ENCODE measurements at places on chromosomes 7 and 10. TPM values are rescaled to one million over a fixed set of nuclear protein-coding genes. Genes with fewer than 3 reads are reported as not detected.

GRCh38 chr10:15106352-15107013 lies 9.3 kb downstream of the RPP38 start:
- DNase-seq, result peak; percentile 80

DNA sequence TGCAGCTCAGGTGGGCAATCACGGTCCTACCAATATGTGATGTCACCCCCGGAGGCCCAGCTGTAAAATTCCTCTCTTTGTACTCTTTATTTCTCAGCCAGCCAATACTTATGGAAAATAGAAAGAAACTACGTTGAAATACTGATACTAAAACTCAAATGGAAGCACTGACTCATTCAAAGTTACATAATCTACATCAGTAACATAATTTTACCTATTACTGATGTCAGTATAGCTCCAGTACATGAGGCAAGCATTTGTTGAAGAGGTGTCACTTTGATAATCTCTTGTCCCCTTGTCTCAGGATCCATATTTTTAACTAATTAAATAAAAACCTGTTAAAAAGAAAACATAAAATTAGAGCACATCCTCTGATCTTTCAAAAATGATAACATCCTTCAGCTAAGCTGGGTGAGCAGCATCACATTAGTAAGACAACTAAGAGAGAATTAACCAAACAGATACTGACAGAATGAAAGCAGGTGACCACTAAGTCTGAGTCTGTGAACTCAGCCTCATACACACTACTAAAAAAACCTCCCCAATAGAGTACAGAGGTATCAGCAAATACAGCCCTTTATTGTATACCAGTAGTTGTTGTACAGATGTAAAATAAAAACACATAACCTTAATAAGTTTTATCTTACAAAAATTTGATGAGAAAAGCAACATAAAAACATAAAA lies 17.6 kb downstream of the SLC25A40 start:
- DNase-seq, result no peak

CCDC6 gene
- polyA plus RNA-seq, result 15.5 TPM

DNA sequence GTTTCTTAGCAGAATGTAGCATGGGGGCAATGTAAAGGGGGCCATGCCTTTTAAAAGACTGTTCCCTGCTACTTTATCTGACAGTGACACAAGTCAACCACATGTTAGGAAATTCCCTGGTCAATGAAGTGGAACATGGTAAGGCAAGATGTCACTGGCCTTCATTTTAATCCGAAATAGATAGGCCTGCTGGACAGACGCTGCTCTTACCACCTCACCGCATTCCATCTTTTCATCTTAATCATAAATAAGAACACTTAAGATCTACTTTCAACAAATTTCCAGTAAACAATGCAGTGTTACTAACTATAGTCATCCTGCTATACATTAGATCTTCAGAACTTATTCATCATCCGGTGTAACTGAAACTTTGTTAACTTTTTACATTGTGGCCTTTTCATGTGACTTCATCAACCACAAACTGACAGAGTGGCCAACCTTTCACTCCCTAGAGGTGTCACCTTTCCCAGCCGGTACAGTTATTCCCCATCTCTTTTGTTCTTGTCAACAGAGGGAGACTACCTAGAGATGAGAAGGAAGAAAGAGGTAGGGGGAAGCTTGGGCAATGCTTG lies 15.6 kb downstream of the ASB4 start:
- peak; percentile 82 for DNase-seq

GRCh38 chr10:22570234-22570633 lies 144.1 kb downstream of the PIP4K2A start:
- no peak for DNase-seq

GRCh38 chr7:18538554-18539250 lies 43.2 kb downstream of the HDAC9 start:
- no peak for DNase-seq

ZNF212 gene
- polyA plus RNA-seq, result 7.9 TPM

DNA sequence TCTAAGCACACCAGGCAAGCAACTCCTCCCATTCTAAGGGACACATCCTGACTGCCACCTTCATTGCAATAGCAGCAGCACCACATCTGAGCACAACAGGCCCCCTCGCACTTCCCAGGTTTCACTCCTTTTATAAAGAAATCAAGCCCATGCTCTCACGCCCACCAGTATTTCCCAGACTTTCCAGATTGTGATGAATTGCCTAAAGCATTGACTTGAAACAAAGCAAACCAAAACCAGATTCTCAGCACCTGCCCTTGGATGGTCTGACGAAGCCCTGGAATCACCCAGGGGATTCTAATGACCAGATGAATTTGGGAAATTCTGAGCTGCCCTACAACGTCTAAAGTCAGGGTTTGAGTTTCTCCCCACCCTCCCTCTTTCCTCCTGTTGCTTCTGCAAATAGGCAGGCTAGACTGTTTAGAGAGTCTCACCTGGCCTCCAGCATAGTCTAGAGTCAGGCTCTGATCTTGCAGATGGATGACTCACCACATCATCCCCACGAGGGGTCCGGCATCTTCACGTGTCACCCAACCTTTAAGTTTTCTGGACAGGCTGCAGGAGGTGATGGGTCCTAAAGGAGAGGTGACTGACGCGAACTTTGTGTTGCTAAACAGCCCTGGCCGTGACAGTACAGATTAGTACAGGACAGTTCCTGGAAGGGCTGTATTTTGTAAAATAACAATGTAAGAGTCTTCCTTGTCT lies 198.0 kb downstream of the SKIDA1 start:
- DNase-seq, result peak; percentile 48

GRCh38 chr10:18414061-18414460 lies 237.3 kb downstream of the NSUN6 start:
- no peak for DNase-seq

IL6 gene
- 0.58 TPM for polyA plus RNA-seq

TRAPPC14 gene
- 14.8 TPM for polyA plus RNA-seq

- DNase-seq, result no peak
Observed at GRCh38 chr7:117230276-117231046, 92.4 kb downstream of the WNT2 start.

- no peak for DNase-seq
Observed at GRCh38 chr10:55747244-55747643, 613.8 kb downstream of the ZWINT start.

DNA sequence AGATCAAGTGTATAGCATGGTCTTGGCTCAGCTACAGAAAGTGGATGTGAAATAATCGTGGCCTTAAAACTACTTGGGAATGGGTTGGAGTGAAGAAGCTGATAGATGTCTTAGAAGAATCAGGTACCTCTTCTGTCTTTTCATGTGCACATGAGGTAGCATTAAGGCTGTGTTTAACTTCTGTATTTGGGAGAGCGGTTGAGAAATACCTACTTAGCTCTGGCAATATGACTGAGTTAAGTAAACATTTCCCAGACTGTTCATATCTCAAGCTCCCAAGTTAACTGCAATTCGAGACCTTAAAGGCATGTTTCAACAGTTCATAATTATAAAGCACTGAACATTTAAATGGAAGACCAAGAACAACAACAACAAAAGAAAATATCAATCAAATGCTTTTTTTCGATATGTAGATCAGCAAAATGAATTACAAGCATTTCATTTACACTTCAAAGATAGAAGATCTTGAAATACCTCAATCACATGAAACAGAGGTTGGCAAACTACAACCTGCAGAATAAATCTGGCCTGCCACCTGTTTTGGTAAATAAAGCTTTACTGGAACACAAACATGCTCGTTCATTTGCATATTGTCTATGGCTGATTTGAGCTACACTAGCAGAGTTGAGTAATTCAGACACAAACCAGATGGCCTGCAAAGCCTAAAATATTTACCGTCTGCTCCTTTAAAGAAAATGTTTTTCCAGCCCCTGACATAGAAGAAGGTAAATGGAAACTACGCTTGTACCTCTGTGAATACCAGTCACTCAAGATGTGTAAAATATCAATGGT lies 337.1 kb upstream of the GLI3 start:
- no peak for DNase-seq

- DNase-seq, result peak; percentile 35
Observed at GRCh38 chr7:28953633-28954032, 4.5 kb downstream of the TRIL start.

- DNase-seq, result no peak
Observed at GRCh38 chr10:49474901-49475300, 64.0 kb downstream of the ERCC6 start.

DNA sequence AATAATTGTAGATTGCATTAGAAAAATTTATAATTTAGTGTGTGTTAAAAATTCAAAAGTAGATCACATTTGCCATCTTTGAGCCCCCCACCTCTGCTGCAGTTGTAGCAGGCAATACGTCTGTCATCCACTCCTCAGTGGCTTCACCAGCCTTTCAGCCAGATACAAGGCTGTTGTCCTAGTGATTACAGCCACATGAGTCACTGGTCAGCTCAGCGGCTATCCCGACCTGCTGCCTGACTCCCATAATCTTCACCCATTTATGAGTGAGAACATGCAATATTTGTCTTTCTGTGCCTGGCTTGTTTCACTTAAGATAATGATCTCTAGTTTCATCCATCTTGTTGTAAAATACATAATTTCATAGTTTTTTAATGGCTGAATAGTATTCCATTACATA lies 9.2 kb downstream of the OR2A5 start:
- no peak for DNase-seq

GPR26 gene
- not detected for polyA plus RNA-seq

MINDY4 gene
- 5.3 TPM for polyA plus RNA-seq

DNA sequence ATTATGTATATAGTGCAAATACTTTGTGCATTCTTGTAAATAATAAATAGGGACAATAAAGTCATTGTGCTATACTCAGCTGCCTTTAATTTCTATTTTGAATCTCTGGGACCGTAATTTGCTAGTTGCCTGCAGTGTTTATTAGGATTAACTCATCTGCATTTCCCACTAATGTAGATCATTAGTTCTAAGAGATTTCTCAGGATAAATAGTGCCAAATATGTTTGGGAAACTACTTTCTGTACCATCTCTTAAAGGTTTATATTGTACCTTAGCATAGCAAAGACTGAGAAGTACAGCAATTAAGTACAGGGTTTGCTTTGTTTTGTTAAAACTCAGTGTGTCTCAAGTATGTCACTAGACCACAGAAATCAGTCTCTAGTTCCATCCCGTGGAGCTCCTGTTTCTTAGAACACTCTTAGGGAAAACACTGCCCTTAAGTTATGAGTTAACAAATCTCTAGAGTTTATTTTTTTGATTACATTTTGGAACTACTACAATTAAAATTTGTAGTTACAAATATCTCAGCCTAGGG lies 26.0 kb downstream of the ADD3 start:
- DNase-seq, result no peak

DNA sequence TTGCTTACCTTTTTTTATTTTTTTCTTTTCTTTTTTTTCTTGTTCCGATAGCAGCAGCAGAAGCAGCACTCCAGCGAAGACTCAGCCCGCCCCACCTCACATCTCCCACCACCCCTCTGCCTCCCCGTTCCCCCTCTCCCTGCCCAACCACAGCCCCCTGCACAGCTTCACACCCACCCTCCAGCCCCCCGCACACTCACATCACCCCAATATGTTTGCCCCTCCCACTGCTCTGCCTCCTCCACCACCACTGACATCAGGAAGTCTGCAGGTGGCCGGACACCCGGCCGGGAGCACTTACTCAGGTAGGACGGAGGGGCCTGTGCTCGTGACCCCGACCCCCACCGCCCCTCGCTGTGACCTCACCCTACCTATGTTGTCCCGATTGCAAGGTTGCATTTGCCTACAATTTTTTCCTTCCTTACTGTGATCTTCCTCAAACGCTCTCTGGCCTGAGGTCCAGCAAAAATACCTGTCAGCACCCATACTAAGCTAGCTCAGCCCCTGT lies 367.2 kb upstream of the GALNT17 start:
- DNase-seq, result no peak

- DNase-seq, result peak; percentile 41
Observed at GRCh38 chr10:101561068-101561915, 26.8 kb downstream of the POLL start.

DNA sequence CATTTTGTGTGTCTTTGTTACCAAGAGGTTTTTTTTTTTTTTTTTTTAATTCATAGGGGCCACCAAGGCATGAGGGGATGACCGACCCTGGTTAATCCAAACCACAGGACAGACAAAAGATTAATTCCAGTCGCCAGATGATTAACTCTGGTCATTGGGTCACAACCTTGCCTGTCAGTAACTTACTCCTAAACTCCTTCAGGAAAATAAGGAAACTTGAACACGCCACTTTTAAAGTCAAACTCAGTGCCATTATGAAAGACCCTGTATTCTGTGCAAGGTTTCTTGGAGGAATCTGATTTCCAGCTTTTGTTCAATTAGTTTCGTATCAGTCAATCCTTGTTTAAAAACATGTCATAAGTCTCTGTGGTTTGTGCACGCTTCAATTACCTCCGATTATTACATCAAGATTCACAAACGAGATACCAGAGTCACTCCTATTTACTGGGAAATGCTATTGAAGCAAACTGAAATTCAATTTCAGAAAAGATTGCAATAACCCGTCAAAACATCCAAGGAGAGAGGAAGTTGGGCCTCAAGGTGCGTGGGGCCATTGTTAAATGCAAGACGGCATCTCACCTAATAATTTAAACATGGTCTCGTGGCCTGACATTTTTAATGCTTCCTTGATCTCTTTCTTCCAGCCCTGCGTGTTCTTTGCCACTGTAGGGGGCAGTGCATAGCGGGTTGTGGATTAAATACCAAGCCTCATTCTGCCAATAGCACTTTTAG lies 44.0 kb downstream of the NRP1 start:
- no peak for DNase-seq

GRCh38 chr10:23341004-23341403 lies 3.6 kb downstream of the C10orf67 start:
- DNase-seq, result no peak

- DNase-seq, result no peak
Observed at GRCh38 chr7:46449743-46450142, 528.7 kb upstream of the IGFBP3 start.

DNA sequence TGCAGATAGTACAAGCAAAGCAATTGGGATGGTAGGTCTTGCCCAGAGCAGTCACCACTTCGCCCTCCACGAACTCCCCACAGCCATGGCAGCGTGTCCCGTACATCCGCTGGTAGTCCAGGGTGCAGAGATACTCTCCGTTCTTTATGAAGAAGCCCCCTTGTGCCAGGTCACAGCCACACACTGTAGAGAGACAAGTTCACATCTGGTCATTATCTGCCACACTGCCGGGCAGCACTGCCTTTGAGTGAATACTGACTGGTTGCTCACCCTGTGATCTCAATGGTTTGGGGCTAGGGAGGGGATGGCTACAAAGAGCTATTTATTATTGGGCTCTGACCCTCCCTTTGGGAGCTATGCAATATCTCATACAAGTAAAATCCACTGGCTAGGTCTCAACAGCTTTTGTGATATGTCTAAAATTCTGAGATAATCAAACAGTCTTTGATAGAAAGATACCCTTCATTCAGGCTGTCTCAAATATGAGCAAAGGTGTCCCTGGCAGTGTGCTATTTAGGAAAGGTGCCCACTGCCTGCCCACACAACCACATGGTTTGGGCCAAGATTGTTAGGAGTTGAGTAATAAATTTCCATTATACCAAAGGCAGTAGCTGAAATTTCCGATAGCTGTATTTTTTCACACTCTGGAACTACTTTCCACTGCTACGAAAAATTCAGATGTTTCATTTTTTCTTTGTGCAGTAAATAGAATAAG lies 82.5 kb downstream of the ABLIM1 start:
- no peak for DNase-seq

DNA sequence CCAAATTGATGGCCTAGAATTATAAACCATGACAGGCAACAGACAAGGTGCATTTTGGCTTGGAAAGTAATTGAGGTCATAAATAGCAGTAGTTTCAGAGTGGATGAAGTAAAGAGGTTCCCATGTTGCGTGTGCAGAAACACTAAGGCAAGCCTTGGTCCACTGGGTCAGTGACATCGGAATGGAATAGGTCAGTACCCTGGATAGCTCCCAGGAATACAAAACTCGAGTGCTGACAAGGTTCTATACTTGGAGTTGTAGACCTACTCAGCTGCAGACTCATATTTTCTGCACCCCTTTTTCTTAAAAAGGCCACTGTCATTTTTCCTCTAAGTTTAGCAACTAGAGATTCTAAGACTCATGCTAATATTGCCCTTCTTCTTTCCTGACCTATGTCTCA lies 132.8 kb downstream of the DYNC1I1 start:
- no peak for DNase-seq

AKR1C4 gene
- not detected for polyA plus RNA-seq

Data from kidney (tissue), 22 donors.